ENCODE measurements at places on chromosomes 3 and 15. TPM values are rescaled to one million over a fixed set of nuclear protein-coding genes. Genes with fewer than 3 reads are reported as not detected.

DNA sequence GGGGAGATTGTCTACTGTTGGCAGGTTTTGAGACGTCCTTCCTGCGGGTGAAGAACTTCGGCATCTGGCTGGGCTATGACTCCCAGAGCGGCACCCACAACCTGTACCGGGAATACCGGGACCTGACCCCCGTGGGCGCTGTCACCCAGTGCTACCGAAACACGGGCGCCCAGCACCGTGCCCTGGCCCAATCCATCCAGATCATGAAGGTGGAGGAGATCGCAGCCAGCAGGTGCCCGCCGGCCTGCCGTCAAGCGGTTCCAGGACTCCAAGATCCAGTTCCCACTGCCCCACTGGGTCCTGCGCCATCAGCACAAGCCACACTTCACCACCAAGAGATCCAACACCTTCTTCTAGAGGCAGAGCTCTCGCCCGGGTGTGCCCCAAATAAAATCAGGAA is 194.9 kb upstream of the EPHA6 start:
- DNase-seq, result peak; percentile 34

- DNase-seq, result no peak
These were observed 1.4 kb downstream of the DUT start for GRCh38 chr15:48332642-48333034.

GRCh38 chr3:183386651-183387050 is 41.8 kb downstream of the MCF2L2 start:
- DNase-seq, result no peak

- no peak for DNase-seq
These were observed 464.1 kb upstream of the CBLB start for GRCh38 chr3:106332884-106333283.

DNA sequence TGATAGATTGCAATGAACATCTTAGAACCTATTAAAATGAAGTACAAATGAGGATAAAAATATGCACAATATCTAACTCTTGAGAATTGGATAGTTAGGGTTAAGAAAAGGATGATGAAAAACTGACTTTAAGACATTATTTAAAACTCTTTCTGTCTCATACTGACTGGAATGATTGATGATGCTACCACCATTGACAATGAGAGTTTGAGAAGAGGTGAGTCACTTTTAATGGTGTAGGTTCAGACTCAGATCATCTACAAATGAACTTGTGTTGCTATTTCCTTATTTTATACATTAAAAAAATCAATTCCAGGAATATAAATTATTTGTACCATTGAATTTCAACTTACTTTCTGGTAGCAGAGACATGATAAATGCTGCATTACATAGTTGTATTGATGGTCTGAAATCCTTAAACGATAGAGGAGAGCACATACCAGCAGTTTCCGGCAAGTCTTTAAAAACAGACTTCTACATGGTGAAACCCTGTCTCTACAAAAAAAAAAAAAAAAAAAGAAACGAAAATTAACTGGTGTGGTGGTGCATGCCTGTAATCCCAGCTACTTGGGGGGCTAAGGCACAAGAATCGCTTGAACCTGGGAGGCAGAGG is 409.0 kb downstream of the OTOL1 start:
- no peak for DNase-seq

GRCh38 chr3:188949996-188950395 is 221.8 kb upstream of the TPRG1 start:
- no peak for DNase-seq

DNA sequence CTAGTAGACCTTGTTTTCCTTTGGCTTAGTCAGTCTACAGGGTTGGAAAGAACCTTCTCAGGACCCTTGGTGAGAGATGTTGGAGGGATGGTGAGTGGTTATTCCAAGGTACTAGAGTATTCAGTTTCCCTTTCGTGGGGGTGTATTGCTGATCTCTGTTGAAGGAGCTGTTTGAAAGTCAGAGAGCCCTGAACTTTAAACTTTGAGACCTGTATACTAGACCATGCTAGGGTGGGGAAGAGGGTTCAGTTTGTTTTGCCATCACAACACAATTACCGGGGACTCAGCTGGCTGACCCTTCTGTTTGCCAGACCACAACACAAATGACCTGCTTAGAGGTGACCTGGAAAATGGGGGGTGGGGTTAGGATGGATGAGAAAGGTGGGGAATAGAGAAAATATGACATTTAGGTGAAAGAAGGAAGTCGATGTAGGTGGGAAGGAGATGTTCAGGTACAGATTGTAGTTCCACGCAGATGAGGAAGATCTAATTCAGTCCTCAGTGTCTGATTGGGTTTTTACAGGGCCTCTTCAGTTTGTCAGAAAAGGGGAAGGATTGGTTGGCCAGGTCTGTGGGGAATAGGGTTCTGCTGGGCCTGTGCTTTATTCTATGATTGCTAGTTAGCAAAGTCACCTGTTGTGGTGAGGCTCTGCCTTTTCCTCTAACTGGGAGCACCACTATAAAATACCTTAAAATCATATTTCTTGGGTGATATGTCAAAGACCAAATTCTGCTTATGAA is 6.8 kb downstream of the UBE2E2 start:
- DNase-seq, result no peak

- no peak for DNase-seq
These were observed 24.9 kb upstream of the KBTBD12 start for GRCh38 chr3:127889976-127890650.

DNA sequence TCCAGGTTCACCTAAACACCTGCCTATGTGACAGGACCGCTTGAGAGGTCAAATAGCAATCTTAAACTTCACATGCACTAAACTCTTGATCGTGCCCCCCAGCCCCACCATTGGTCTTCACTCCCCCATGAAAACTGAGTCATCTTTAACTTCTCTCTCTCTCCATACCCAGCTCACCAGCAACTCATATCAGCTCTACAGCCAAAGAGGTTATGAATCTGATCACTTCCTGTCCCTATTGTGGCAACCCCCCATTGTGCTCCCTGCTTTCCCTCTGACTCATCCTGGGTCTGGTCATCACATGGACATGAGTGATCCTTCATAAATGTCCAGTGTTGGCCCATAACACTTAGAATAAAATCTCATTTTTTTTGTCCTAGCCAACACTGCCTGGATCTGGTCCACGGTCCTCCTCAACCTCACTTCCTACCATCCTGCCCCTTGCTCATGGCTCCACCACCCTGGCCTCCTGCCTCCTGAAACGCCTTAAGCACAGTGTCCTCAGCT is 103.4 kb upstream of the HACD2 start:
- no peak for DNase-seq

PLXNB1 gene
- 4.5 TPM for total RNA-seq

KLHL40 gene
- not detected for total RNA-seq

IGSF10 gene
- total RNA-seq, result not detected

CCRL2 gene
- total RNA-seq, result 14.4 TPM
